Psoas muscle (tissue), 8 donors: ENCODE measurements at places on chromosomes 16 and 17. TPM values are rescaled to one million over a fixed set of nuclear protein-coding genes. Genes with fewer than 3 reads are reported as not detected.

Gene MYH2
- total RNA-seq, result 4,227 TPM

Gene NPEPPS
- 188 TPM for total RNA-seq

Gene TAF15
- 101 TPM for total RNA-seq

Gene C17orf78
- total RNA-seq, result not detected

Gene LRRC37A3
- total RNA-seq, result 4.2 TPM

Gene VEZF1
- total RNA-seq, result 63.0 TPM

Gene HEATR9
- not detected for total RNA-seq

Gene NR1D1
- total RNA-seq, result 29.4 TPM

Gene KRTAP1-1
- total RNA-seq, result not detected

Gene CYGB
- 11.0 TPM for total RNA-seq

Gene CRYM
- 33.4 TPM for total RNA-seq

Gene CNEP1R1
- 15.3 TPM for total RNA-seq

Gene HASPIN
- total RNA-seq, result 0.79 TPM

Gene BICDL2
- total RNA-seq, result not detected

Gene HCFC1R1
- total RNA-seq, result 65.1 TPM

Gene TBC1D3H
- not detected for total RNA-seq

Gene SLC5A11
- 0.12 TPM for total RNA-seq

Gene SLC22A31
- total RNA-seq, result not detected

Gene CDH5
- total RNA-seq, result 48.4 TPM

Gene ADAMTS18
- total RNA-seq, result not detected

Gene USP43
- 0.06 TPM for total RNA-seq

Gene PLEKHM1
- total RNA-seq, result 21.8 TPM

Gene KRT14
- 0.32 TPM for total RNA-seq
